ENCODE measurements at places on chromosomes 5 and 9.

DNA sequence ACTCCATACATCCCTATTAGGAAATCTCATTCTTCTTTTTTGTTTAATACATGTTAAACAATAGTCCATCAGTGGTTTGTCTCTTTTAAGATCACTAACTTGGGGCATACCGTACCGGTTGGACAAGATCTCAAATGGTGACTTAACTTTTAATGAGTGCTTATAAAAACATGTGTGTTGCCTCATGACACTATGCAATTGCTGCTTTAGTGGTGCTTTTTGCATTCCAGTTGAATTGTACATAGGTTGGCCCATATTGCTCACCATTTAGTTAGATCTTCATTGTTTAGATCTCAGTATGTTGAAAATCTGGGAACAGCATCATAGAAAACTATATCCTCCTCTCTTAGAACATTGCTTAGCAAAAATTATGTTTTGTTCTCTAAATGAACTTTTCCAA is 17.8 kb downstream of the C9orf85 start:
- DNase-seq, result no peak

DNA sequence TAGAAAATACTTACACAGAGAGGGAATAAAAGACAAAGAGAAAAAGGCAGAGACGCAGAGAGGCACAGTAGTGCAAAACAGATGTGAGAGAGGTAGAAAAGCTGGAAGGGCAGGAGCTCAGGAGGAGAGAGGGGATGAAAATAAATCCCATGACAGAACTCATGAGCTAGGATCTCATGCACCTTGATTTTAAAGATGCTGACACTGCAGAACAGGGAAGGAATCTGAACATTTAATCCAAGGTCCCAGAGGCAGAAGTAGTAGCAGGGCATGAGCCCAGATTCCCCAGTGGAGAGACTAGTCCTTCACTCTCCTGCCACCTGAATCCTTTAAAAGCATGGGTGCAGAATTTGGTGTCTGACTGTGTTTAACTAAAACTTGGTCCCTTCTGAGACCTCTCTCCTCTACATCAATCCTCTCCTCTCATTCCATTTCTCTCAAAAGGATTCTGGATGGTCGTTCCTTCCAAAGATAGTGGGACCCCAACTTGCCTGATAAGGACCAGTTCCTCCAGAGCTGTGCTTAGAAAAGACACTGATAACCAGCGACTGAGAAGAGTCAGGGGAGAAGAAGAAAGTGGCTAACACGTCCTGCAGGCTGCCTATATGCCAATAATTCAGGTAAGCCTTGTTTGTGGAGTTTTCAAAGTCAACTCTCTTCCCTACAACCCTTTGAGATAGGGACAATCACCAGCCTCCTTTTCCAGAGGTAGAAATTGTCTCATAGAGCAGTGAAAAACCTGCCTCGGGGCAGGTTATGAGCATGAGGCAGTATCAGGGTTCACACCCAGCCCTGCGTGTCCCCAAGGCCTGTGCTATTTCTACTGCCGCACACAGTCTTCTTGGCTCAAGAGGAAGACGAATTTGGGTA is 203.2 kb upstream of the TRIM32 start:
- DNase-seq, result no peak

- DNase-seq, result no peak
These were observed 18.1 kb downstream of the ANKS6 start for GRCh38 chr9:98778251-98778650.

DNA sequence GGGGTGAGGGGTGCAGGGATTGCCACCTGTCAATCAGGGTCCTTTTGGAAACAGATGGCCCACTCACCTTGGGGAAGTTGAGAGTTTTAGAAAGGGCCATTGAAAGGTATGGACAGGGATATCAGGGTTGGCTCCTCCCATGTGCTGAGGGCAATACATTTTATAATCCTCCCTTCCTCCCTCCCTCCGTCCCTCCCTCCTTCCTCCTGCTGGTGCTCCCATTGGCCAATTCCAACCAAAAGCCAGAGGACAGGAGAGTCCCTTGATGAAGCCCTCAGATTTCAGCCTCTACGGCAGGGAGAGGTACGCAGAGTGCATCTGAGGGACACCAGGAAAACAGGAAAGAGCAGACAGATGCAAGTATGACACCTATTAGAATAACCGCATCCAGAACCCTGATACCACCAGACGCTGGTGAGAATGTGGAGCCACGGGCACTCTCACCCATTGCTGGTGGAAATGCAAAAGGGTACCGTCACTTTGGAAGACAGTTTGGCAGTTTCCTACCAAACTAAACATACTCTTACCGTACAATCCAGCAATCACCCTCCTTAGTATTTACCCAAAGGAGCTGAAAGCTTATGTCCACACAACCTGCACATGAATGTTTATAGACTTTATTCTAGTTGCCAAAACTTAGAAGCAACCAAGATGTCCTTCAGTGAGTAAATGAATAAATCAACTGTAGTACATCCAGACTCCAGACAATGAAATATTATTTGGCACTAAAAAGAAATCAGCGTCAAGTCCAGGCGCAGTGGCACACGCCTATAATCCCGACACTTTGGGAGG is 58.2 kb upstream of the OTULINL start:
- DNase-seq, result no peak

GRCh38 chr5:99553211-99553810 is 624.5 kb upstream of the CHD1 start:
- no peak for DNase-seq

DNA sequence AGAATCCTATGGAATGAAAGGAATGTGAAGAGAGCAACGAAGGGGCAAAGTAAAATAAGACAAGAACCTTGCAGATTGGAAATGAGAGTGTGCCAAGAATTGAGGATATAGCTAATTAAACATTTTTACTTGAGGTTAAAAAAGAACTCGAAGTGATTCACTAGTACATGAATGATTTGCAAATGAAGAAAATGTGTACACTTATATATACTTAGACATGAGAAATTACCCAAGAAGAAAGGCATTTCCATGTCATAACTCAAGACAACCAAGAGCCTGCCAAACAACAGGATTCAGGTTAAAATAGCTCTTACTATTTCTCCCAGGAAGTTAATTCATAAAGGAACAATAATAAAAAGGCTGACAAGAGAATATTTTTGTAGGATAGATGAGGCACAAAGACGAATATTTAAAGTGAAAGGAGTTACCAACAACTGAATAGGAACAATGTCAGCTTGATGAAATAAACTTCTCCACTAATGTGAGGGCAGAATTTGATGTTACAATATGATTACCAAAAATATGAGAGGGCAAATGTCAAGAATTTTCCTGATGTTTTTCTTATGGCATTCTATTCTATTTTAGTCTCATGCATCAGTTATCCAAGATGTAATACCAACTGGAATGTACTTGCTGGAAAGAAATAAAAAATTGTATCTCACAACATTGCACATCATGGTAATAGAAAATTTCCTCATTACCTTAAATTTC is 18.9 kb upstream of the NPR3 start:
- no peak for DNase-seq

- no peak for DNase-seq
These were observed 32.7 kb downstream of the KCNT1 start for GRCh38 chr9:135734616-135735144.

DNA sequence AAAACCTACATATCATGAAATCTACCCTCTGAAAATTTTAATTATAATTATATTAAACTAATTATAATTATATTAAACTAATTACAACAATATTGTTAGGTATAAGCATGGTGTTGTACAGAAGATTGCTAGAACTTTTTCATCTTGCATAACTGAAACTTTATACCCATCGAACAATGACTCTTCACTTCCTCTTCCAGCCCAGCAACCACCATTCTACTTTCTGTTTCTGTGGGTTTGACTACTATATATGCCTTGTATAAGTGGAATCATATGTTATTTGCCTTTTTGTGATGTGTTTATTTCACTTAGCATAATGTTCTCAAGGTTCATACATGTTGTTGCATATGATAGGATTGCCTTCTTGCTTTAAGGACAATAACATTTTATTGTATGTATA is 274.2 kb upstream of the CCNH start:
- DNase-seq, result no peak

DNA sequence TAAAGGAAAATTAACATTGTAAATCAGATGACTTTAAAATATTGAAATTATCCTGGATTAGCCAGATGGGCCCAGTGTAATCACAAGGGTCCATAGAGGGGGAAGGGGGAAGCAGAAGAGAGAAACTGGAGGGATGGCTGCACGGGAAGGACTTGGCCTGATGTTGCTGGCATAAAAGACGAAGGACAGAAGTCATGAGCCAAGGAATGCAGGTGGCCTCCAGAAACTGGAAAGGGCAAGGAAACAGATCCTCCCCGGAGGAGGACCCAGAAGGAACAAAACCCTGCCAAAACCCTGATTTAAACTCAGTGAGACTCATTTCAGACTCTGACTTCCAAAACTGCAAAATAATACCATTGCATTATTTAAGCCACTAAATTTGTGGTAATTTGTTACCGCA is 100.2 kb downstream of the ADAMTS2 start:
- DNase-seq, result no peak
